Activated CD8-positive, alpha-beta memory T cell treated with anti-CD3 and anti-CD28 coated beads, Interleukin-2, amount 10 ng/mL, durations not matched to agents 7 days and 5 days (primary cell): ENCODE measurements at places on chromosomes 5 and 9. TPM values are rescaled to one million over a fixed set of nuclear protein-coding genes. Genes with fewer than 3 reads are reported as not detected.

DNA sequence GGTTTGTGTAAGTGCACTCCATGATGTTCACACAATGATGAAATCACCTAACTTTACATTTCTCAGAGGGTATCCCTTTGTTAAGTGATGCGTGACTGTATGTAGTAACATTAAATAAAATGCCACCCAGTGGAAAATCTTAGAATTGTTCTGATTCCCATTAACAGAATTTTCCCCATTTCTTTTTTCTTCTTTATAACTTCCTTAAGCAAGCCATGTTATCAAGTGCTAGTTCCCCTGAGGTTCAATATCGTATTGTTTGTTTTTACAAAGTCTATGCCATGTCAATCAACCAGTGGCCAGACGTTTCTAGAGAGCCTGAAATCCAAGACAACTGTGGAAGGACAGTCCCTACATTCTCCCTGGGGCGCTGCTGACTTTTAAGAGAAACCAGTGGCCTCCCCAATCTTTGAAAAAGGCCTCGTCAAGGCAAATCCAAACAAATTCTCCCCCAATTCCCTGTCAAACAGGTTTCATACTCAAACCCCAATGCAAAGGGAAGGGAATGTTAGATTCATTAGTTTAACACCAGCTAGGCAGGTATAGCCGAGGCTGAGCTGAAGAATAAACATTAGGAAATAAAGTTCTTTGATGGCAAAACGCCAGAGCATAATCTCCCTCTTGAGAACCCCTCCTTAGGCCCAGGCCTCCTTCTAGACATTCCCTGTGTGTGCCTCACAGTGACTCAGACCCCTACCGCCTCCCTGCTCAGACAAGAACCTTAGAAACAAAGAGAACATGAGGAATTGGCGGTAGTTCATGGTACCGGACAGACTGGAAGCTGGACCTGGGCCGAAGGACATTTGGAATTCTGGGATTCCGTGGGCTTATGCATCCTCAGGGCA, 198.7 kb downstream of the GNA14 start:
- no peak overlapping the region for H3K4me3 ChIP-seq
- no peak overlapping the region for H3K27ac ChIP-seq
- no peak for DNase-seq

Gene IQGAP2
- total RNA-seq, result 70.2 TPM

DNA sequence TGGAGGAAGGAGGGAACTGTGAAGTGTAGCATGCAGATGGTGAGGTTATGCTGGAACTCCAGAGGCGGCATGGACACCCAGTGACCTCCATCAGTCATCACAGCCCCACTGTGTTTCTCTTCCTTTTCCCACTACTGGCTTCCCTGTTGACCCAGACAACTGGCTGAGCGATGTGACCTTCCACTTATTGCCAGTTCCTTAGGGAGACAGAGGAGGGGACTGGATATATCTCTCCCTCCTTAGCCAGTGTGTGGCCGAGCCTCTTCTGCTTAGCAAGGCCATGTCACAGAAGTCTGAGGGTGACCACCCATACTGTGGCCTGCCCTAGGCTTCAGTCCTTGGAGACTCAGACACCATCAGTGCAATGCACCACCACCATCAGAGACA, 3.0 kb upstream of the PHYKPL start:
- DNase-seq, result no peak
- H3K4me1 ChIP-seq, result peaks cover 81% of the 10 kb centered on the region
- peak overlapping the region; percentile 74 for H3K27ac ChIP-seq
- H3K36me3 ChIP-seq, result peaks cover 14% of the 10 kb centered on the region
- H3K27me3 ChIP-seq, result no peaks in the 10 kb centered on the region

- H3K36me3 ChIP-seq, result no peaks in the 10 kb centered on the region
- H3K27ac ChIP-seq, result no peak overlapping the region
- DNase-seq, result no peak
- peaks cover 14% of the 10 kb centered on the region for H3K4me1 ChIP-seq
- H3K4me3 ChIP-seq, result no peak overlapping the region
Measured at GRCh38 chr5:122874179-122874875, 28.9 kb downstream of the SNX24 start.

GRCh38 chr9:108316630-108317029, 539.2 kb downstream of the ACTL7B start:
- H3K36me3 ChIP-seq, result no peaks in the 10 kb centered on the region
- no peak for DNase-seq
- H3K4me3 ChIP-seq, result no peak overlapping the region
- no peaks in the 10 kb centered on the region for H3K4me1 ChIP-seq

GRCh38 chr5:54295651-54296276, 14.6 kb downstream of the ARL15 start:
- peaks cover 2% of the 10 kb centered on the region for H3K4me1 ChIP-seq
- no peak overlapping the region for H3K27ac ChIP-seq
- H3K4me3 ChIP-seq, result no peak overlapping the region

DNA sequence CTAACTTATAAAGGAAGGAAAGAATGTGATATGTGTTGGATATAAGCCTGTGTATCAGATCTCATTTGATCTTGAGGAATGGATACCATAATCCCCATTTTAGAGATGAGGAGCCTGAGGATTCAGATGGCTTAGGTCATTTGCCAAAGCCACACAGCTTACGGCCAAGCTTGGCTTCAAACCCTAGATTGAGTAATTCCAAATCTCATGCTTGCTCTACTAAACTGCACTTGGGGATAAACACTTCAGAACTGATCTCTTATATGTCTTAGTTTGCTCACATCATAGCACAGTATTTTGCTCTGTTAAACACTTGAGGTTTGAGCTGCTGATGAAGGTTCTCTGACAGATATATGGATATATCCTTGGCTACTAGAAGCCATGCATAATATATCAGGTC, 504.4 kb downstream of the NTRK2 start:
- H3K4me1 ChIP-seq, result no peaks in the 10 kb centered on the region
- no peak overlapping the region for H3K27ac ChIP-seq
- no peaks in the 10 kb centered on the region for H3K36me3 ChIP-seq
- no peak overlapping the region for H3K4me3 ChIP-seq

DNA sequence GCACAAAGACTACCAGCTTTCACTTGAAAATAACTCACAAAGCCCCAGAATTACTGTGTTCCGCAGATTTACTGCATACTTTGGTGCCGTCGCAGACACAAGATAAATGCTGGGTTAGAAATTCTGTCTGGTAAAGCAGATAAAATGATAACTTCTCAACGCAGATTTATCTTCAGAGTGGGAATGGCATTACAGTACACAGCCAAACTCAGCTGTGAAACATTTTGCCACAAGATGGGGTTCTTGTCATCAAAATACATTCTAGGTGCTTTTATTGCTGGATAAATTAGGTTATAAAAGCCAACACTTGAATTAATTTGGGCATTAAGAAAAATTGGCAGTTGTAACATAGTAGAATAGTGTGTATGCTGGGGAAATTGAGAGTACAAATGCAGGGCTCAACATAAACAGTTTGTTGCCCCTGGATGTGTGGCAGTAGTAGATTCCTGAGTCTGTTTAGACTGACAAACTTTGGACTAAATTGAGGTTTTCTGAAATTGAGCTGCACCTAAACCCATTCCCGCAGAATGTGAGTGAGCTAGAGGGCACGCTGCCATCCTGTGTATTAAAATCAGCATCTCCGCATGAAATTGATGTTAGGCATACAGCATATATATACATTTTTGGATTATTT, 61.1 kb downstream of the LMNB1 start:
- H3K27ac ChIP-seq, result no peak overlapping the region
- H3K4me1 ChIP-seq, result peaks cover 5% of the 10 kb centered on the region
- peaks cover 50% of the 10 kb centered on the region for H3K36me3 ChIP-seq

DNA sequence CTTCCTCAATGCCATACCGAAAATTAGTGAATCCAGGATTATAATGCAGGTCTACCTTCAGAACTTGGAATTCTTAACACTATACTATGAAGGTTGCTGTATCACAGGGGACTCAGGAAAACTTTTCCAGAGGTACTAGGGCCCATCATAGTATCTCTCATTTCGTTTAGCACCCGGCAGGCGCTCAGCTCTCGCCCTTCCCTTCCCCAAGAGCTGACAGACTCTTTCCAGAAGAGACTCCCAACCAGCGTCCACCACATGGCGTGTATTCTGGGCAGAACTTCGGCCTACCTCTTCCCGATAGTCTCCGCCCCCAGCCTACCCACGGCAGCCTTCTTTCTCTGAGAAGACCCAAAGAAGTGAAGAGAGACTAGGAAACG, 271 bp downstream of the NOL8 start:
- H3K27ac ChIP-seq, result peak overlapping the region; percentile 91
- H3K4me1 ChIP-seq, result peaks cover 46% of the 10 kb centered on the region
- no peak for DNase-seq
- peak overlapping the region; percentile 93 for H3K4me3 ChIP-seq

DNA sequence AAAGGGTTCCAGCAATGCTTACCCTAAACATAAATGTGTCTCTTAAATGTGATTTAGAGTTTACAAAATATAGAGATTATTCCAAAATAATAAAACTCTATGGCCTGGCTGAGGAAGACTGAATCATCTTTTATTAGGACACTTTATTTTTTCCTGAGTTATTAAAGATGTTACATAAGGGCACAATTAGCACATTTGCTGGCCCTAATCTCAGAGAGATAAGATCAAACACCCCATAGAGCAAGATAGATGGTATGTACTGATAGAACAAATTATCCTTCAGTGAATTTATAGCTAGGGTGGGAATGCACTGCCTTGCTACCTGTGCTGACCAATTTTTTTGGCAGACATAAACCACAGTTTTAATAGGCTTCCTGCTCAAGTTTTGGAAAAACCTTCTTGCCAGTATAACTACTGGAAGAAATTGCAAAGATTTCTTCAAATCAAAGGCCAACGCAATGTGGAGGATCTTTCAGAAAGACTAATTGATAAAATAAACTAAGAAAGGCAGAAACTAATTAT, 367.1 kb upstream of the MPDZ start:
- no peak overlapping the region for H3K4me3 ChIP-seq
- no peaks in the 10 kb centered on the region for H3K36me3 ChIP-seq
- no peaks in the 10 kb centered on the region for H3K4me1 ChIP-seq

GRCh38 chr5:136590581-136590980, 225.2 kb upstream of the TRPC7 start:
- DNase-seq, result no peak
- H3K27me3 ChIP-seq, result no peaks in the 10 kb centered on the region
- no peak overlapping the region for H3K27ac ChIP-seq
- H3K4me1 ChIP-seq, result no peaks in the 10 kb centered on the region
- H3K4me3 ChIP-seq, result no peak overlapping the region
